Pulmonary artery endothelial cell (primary cell): ENCODE measurements at places on chromosomes 7 and 10.
A peak's percentile ranks its signal among the peaks of the same experiment; 100 is the strongest.

GRCh38 chr10:20879136-20879535 lies 18.0 kb downstream of the NEBL start:
- no peak for DNase-seq

GRCh38 chr10:131955591-131956340 lies 26.0 kb downstream of the BNIP3 start:
- no peak for DNase-seq

DNA sequence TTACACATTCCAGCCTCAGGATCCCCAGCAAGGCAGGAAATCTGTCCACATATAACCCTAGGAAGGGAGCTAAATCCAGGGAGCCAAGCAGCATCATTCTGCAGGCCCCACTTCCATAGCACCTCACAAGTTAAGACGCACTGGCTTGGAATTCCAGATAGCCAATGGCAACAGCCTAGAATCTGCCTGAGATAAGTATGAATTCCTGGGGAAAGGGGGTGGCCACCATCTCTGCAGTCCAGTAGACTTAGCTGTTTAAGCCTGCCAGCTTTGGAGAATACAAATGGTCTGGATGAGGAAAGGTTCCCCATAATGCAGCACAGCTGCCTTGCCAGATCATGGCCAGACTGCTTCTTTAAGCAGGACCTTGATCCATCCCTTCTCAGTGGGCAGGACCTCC lies 179.4 kb upstream of the PRSS1 start:
- DNase-seq, result no peak

- DNase-seq, result no peak
Observed at GRCh38 chr7:152556013-152556755, 119.8 kb downstream of the XRCC2 start.

DNA sequence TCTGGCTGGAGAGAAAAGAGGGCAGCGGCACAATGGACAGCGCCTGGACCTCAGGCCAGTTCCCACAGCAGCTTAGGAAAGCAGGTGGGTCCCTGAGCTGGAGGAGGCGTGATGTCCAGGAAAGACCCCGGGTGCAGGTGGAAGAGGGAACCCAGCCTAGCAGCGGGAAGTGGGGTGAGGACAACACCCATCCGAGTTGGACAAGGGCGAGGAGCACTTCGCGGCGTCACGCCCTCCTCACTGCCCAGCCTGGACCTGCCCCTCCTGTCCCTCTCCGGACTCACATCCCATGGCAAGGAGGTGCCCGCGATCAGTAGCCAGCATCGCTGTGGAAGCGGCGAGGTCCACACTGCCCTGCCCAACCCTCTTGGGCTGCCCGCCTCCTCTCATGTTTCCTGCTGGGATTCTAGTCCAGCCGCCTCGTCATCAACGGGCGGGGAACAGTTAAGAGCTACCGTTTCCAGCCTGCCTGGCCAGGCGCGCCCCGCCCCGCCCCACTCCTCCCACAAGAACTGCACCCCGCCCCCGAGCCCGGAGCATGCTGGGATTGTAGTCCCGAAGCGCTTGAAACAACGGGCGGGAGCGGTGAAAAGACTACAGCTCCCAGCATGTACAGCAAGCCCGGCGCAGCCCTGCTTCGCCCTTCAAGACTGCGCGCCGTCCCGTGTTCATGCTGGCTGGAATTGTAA lies 930.6 kb upstream of the ZNF722 start:
- DNase-seq, result no peak

- DNase-seq, result peak; percentile 68
Observed at GRCh38 chr7:79386688-79387422, 66.6 kb downstream of the MAGI2 start.

GRCh38 chr10:9452056-9452455 lies 1397.6 kb downstream of the GATA3 start:
- no peak for DNase-seq

GRCh38 chr10:131693766-131694165 lies 207.0 kb upstream of the PPP2R2D start:
- no peak for DNase-seq

DNA sequence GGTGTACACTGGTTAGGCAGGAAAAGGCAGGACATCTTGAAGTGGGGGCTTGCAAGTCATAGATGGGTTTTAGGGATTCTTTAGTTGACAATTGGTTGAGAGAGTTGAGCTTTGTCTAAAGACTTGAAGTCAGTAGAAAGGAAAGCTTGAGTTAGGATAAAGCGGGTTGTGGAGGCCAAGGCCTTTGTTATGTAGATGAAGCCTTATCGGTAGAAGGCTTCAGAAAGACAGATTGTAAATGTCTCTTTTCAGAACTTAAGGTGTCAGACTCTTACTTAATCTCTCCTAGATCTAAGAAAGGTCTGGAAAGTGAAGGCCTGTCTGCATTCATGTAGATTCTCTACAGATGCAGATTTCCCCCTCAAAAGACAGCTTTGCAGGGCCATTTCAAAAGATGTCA lies 177.4 kb downstream of the HECW1 start:
- DNase-seq, result no peak

DNA sequence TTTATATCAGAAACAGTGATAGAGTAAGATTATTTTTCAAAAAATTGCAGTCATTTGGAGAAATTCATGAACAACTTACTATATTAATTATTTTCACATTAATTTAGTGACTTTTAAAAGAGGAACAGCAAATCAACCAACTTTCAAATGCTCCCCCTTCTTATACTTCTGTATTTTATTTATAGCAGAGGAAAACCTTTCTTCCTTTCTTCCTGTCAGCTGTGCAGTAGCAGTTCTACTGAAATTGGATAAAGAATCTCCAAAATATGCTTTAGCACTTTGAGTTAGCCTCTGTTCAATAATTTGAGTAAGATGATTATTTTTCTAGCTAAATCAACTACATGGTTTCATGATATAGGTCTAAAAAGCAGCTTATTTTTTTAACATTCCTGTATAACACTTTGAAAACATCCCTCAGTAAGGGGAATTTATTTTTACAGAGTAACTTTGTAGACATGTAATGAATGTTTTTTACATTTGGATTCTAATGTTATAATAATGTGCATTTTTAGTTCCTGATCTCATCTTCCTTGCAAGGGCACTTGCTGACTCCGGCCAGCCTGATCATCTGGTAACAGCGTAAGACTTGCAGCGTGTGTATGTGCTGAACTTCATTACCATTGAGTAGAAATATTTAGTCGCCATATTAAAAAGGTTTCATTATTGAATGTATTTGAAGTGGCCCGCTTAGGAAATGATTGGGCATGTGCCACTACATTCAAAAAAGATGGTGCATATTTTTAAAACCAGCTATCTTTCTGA lies 158.3 kb upstream of the HDAC9 start:
- DNase-seq, result no peak

- DNase-seq, result no peak
Observed at GRCh38 chr10:82826132-82826531, 951.1 kb downstream of the NRG3 start.

DNA sequence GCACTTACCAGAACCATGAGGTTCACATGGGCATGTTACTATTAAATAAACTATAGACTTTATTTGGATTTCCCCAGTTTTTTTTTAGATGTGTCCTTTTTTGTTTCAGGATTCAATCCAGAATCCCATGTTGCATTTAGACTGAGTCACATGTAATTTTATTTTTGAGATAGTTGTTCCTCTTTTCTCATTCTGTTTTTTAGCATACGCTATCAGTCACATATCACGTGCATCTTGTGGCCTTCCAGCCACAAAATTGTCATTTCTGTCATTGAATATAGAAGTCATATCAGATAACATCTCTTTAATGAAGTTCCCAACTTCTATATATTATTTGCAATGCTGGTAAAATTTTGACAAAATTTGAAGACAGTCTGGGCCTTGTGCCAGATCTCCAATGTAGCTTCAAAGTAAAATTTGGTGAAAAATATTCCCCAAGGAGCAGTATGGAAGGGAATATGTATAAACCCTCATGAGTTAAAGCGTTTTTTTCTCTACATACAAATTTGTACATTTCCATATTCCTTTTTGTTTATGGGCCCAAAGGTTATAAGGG lies 132.3 kb upstream of the MKI67 start:
- DNase-seq, result no peak

- no peak for DNase-seq
Observed at GRCh38 chr10:132542086-132542775, 4.6 kb downstream of the INPP5A start.

GRCh38 chr10:3763035-3763456 lies 22.0 kb downstream of the KLF6 start:
- no peak for DNase-seq

DNA sequence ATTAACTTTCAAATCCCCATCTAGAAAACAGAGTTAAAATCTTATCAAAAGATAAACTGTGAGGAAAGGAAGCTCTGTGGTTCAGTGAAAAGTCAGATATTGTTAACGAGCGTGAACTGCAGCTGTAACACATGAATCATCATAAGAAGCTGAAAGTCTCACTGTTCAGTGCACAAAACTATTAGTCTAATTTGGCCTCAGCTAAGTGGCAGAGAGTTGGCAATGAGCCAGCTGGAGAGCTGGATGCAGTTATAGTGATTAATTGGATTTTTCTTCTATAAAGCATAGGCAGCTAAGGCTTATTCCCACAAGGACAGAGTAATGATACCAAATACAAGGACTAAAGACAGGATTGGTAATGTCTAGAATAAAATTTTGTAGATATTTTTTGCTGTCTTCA lies 101.1 kb upstream of the ABCB5 start:
- DNase-seq, result peak; percentile 91

GRCh38 chr10:14500172-14500765 lies 169.5 kb upstream of the FRMD4A start:
- DNase-seq, result no peak

- DNase-seq, result no peak
Observed at GRCh38 chr7:91776171-91776570, 104.3 kb downstream of the MTERF1 start.
